ENCODE measurements at places on chromosomes 16 and 17. TPM values are rescaled to one million over a fixed set of nuclear protein-coding genes. Genes with fewer than 3 reads are reported as not detected.

Gene MMP2
- total RNA-seq = 13.1 TPM

Gene MYH13
- not detected for total RNA-seq

Gene BBS2
- 30.5 TPM for total RNA-seq

Gene SMYD4
- total RNA-seq = 9.5 TPM

Gene TP53TG3
- 0.96 TPM for total RNA-seq

Gene JUP
- total RNA-seq = 116 TPM

Gene FASN
- total RNA-seq = 142 TPM

Gene MT1G
- not detected for total RNA-seq

Gene SLC5A11
- 0.46 TPM for total RNA-seq

Gene IL17C
- total RNA-seq = not detected

Gene KRT28
- not detected for total RNA-seq

Gene TNFSF13
- total RNA-seq = 0.83 TPM

Gene C17orf58
- 16.4 TPM for total RNA-seq

Gene FOXC2
- 5.1 TPM for total RNA-seq

Gene RHBDF1
- 27.7 TPM for total RNA-seq

Gene MYLK3
- total RNA-seq = 0.03 TPM

Gene PIK3R5
- total RNA-seq = 0.09 TPM

Gene TNRC6A
- 28.8 TPM for total RNA-seq

Gene KRT39
- not detected for total RNA-seq

Gene TPPP3
- 9.5 TPM for total RNA-seq

Gene OR4D1
- total RNA-seq = not detected

Gene OR2C1
- total RNA-seq = not detected

Gene KRT12
- not detected for total RNA-seq

Gene CHST5
- total RNA-seq = 0.16 TPM

Gene USH1G
- 0.09 TPM for total RNA-seq

Gene KRT31
- total RNA-seq = not detected

Gene LYRM9
- 1.7 TPM for total RNA-seq

Gene HSPB9
- not detected for total RNA-seq

Gene CEP112
- total RNA-seq = 5.8 TPM

Gene KCNJ18
- 0.08 TPM for total RNA-seq

Gene CETP
- total RNA-seq = not detected

Gene MAPT
- 1.5 TPM for total RNA-seq

Gene STH
- not detected for total RNA-seq

Gene TBC1D3
- total RNA-seq = not detected

Gene G6PC1
- not detected for total RNA-seq

Gene CD300LB
- 0.03 TPM for total RNA-seq

Gene AGRP
- not detected for total RNA-seq

Gene USP6
- total RNA-seq = 0.02 TPM

Gene CCDC78
- 6.3 TPM for total RNA-seq

Gene KRTAP9-8
- total RNA-seq = not detected

Gene PLLP
- total RNA-seq = 1.5 TPM

Gene MYCBPAP
- total RNA-seq = 0.63 TPM

Gene PRAC1
- not detected for total RNA-seq

Gene ZNF750
- total RNA-seq = not detected

Gene SLC38A8
- total RNA-seq = not detected

Gene TEKT1
- total RNA-seq = 0.21 TPM

Gene FBXO39
- not detected for total RNA-seq

Gene HOXB7
- total RNA-seq = 31.7 TPM

Gene IRF8
- total RNA-seq = 0.59 TPM

Gene KRT33B
- not detected for total RNA-seq

Gene MKS1
- total RNA-seq = 12.2 TPM

Gene CYBA
- 275 TPM for total RNA-seq

Gene SSTR5
- total RNA-seq = 0.38 TPM

Gene USP43
- 3.9 TPM for total RNA-seq

Gene KRT25
- total RNA-seq = not detected

Gene CHST4
- total RNA-seq = not detected

Gene CA4
- 0.20 TPM for total RNA-seq

Gene TEX14
- 0.16 TPM for total RNA-seq

Measured in A549 treated with Hydrocortisone at 1 μM for 4 hours (cell line).